Kidney (tissue), 22 donors: ENCODE measurements at places on chromosomes 3 and 15. TPM values are rescaled to one million over a fixed set of nuclear protein-coding genes. Genes with fewer than 3 reads are reported as not detected.
A peak's percentile ranks its signal among the peaks of the same experiment; 100 is the strongest.

DNA sequence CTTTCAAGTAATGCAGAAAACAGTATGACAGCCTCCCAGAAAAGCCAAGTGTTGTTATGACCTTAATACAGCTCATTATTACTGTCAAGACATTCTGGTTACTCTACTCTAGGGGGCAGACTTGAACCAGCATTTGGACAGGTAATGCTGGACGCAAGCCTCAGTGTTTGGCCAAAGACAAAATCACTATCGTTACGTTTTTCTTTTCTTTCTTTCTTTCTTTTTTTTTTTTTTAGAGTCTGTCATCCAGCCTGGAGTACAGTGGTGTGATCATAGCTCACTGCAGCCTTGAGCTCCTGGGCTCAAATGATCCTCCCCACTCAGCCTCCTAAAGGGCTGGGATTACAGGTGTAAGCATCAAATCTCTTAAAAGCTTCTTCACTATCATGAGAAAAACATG lies 29.4 kb upstream of the TMEM45A start:
- no peak for DNase-seq

The DUT gene
- total RNA-seq = 85.6 TPM

DNA sequence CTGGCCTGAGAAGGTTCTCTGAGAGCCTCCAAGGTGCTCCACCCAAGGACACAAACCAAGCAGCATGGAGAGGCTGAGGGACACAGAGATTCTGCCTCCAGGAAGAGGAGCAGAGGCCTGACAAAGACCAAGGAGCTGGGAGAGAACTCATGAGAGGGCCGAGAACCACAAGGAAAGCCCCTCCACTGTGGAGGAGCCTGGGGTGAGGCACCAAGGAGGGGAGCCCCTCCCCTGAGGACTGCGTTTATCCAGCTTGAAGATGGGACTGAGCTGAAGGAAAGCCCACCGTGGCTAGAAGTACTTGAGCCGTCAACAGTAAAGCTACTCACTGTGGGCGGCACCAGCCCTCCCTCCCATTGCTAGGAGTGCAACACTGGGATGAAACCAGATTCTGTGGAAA lies 63.1 kb upstream of the MEF2A start:
- DNase-seq = no peak

GRCh38 chr15:86538141-86538540 lies 458.5 kb downstream of the AGBL1 start:
- DNase-seq = no peak

- DNase-seq = peak; percentile 93
These were observed 832 bp downstream of the TGFBR2 start for GRCh38 chr3:30607032-30607833.

GRCh38 chr3:171802590-171802956 lies 7.7 kb downstream of the PLD1 start:
- DNase-seq = no peak

DNA sequence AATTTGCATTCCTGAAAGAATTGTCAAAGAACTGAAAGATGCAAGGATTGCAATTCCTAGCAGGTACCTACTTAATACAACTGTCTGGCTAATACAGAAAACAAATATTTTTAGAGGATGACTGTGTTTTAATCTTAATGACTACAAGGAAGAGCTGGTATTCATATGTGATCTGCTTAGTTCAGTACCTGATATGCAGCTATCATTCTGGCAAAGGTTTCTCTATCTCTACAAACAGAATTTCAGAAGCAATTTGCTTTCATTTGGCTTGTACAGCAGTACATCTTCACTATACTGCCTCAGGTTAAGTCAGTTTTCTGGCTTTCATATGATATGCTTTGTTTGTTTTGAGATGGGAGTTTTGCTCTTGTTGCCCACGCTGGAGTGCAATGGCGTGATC lies 51.3 kb downstream of the TBL1XR1 start:
- DNase-seq = no peak

- DNase-seq = peak; percentile 86
These were observed 119.6 kb downstream of the ASB7 start for GRCh38 chr15:100721758-100722550.

DNA sequence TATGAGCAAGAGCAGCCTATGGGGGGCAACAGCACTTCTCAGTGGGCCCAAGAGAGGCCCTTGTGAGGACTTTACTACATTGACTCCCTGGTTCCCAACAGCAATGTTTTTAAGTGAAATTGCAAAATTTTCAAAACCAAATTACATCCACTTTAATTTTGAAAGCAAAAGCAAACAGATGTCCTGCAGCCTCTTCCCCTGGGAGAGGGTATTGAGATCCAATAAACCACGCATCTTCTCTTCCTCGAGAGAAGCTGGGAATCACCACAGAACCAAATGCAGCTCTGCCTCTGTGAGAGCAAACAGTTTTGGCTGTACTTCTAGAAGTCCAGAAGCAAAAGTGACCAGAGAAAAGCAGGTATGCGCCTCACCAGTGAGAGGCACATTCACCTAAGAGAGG lies 25.2 kb downstream of the NMNAT3 start:
- no peak for DNase-seq

GRCh38 chr3:146130881-146131371 lies 30.1 kb downstream of the PLOD2 start:
- DNase-seq = no peak

GRCh38 chr15:32134842-32135241 lies 104.5 kb downstream of the CHRNA7 start:
- no peak for DNase-seq

GRCh38 chr3:105222568-105223093 lies 144.1 kb upstream of the ALCAM start:
- DNase-seq = no peak
